ENCODE measurements at places on chromosomes 5 and 9.

DNA sequence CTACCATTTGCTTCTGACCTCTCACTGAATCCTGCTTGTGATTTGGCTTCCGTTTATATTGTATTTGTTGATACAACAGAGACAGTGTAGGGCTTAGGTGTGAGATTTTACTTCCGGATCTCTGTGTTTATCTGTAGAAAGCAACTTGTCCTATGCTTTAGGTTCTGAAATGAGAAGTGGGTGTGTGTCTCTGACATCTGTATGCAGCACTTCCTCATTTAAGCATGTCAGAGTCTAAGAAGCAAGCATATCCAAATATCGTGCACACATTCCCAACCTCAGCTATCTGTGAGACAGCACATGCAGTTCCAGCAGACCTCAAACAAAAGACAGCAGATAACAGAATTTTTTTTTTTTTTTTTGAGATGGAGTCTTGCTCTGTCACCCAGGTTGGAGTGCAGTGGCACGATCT lies 16.3 kb downstream of the KLF9 start:
- DNase-seq: peak; percentile 61

GRCh38 chr5:76482984-76483383 lies 79.9 kb downstream of the IQGAP2 start:
- DNase-seq: no peak

DNA sequence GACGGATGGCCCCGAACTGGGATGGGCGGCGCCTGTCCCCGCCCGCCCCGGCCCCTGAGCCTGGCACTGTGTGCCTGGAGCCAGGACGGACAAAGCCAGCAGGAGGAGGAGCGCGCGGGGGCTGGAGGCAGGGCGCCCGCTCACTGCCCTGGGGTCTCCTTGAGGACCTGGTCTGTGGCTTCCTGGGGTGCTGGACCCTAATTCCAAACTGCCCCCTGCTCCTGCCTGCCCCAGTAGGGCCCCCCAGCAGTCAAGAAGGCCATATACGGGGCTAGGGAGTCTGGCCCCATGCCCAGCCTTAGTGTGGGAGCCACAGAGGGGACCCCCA lies 29.2 kb upstream of the RXRA start:
- no peak for DNase-seq

- no peak for DNase-seq
These were observed 6.0 kb downstream of the EEIG1 start for GRCh38 chr9:127974769-127975261.

GRCh38 chr9:33446240-33446945 lies 1.0 kb downstream of the AQP3 start:
- DNase-seq: peak; percentile 85

GRCh38 chr5:104538734-104539133 lies 976.1 kb upstream of the NUDT12 start:
- no peak for DNase-seq

GRCh38 chr5:179271821-179272325 lies 73.4 kb downstream of the ADAMTS2 start:
- DNase-seq: no peak

All from GM12864 (cell line).